ENCODE measurements at places on chromosomes 3 and 15. TPM values are rescaled to one million over a fixed set of nuclear protein-coding genes. Genes with fewer than 3 reads are reported as not detected.

GRCh38 chr3:166123576-166123975, 286.4 kb upstream of the BCHE start:
- no peak for DNase-seq

The ARPP21 gene
- 0.26 TPM for total RNA-seq

DNA sequence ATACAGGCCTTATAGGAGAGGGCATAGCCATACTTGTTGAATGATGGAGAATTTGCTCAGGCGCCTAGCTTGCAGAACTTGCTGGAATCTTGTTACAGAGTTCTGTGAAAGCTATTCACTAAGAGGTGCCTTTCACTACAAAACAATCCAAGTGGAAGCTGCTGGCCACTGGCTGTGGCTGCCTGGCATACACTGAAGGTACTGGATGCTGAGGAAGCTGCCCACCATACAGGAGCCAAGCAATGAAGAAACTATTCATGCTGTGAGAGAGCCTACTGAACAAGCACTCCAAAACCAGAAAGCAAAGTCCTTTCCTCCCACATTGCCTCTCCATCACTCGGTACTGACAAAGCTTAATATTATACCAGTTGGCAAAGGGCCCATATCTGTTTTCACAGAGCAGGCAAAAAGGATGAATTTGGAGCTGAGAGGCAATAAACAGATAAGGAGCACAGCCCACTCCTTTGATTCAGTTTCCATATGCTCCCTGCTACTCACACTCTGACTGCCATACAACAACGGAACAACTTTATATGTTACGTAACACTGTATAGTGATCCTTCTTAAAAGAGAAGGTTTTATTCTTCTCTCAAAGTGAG, 192.6 kb upstream of the ALCAM start:
- DNase-seq, result no peak

The C3orf49 gene
- total RNA-seq, result not detected

DNA sequence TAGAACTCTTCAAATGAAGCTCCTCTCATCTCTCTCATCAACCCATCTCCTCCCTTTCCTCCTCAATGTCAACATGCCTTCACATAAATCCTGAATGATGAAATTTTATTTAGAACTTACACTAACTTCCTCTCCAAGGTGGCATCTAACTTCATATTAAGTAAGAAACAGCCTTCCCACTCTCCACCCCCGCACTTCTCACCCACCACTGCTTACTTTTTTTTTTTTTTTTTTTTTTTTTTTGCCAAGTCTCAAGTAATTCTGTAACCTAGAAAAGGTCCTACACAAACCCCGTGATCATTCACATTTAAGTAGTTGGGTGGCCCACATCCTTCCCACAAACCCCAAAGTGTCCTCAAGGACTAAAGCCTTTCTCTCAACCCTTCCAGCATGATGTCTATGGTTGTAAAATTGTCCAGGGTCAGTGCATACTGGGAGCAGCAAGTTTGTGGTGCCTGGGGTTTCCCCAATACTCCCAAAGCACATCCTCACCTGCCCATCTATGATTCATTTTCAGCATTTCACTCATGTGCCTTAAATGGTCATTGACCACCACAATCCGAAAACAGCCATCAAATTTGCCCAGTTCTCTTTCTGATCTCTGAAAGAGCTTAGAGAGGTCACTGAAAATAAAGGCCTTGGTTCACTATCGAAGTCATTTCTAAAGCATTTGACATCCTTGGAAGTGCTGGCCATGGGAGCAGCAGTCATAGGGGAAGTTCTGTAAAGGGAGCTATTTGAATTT, 47.2 kb downstream of the CD86 start:
- DNase-seq, result no peak

GRCh38 chr3:190016966-190017365, 103.7 kb downstream of the P3H2 start:
- no peak for DNase-seq
